ENCODE measurements at places on chromosomes 7 and 10. TPM values are rescaled to one million over a fixed set of nuclear protein-coding genes. Genes with fewer than 3 reads are reported as not detected.

CEP55 gene
- total RNA-seq = 0.13 TPM

GRCh38 chr10:114824391-114824790, 2.8 kb downstream of the FHIP2A start:
- DNase-seq = no peak

- no peak for DNase-seq
These were observed 3.9 kb upstream of the IQUB start for GRCh38 chr7:123538189-123538714.

- peak; percentile 39 for DNase-seq
These were observed 169.9 kb upstream of the PPP2R2D start for GRCh38 chr10:131730771-131731497.

GRCh38 chr7:43533801-43534479, 49.0 kb upstream of the STK17A start:
- DNase-seq = no peak

DNA sequence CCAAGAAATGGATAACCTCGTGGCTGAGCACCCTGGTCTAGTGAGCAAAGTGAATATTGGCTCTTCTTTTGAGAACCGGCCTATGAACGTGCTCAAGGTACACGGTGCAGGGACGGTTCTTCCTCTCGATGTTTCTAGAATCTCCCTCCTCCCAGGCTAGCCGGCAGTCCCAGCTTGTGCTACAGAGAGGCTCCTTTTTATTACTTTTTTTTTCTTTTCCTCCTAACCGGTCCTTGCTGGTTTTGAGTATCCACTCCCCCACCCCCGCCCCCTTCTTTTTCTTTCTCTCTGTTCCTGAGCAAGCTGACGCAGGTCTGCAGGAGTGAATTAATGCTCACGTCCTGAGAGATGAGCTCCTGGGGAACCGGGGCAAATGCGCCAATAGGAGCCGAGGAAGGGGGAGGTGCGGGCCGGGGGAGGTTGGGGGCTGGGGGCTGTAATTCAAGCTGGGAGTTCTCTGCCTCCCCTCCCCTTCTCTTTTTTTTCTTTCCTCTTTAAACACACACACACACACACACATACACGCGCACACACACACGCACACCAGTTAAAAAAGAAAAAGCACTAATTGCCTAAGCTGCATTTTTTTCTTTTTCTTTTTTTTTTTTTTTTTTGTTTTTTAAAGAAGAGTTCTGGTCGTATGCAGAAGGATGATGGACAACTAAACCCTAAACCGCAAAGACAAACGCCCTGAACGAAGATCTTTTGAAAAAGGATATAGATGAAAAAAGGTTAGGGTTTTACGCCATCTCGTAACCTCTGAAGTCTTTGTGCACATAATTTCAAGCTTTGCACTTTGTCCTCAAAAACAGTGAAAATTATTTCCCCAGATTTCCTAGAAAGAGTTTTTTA, 6.6 kb downstream of the CPA2 start:
- DNase-seq = no peak

SOSTDC1 gene
- total RNA-seq = not detected

- no peak for DNase-seq
These were observed 62.1 kb downstream of the SDHAF3 start for GRCh38 chr7:97179454-97180104.

DNA sequence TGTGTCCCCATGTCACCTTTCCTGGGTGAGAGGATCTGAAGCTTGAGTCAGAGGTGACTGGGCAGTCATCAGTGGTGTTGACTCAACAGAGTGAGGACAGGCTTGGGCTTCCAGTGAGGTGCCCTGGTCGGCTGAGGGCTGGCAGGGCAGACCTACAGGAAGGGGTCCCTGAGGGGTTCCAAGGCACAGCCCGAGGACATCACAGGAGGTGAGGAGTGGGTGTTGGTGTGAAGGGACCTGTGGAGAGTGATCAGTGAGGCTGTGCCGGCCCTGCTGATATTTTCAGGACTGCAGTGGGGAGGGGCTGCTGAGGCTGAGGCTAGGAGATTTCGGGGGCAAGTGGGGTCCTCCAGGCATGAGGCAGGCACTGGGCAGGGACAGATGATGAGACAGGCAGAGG, 545.5 kb downstream of the TCERG1L start:
- DNase-seq = peak; percentile 57

GRCh38 chr10:4847561-4848355, 21.8 kb downstream of the AKR1E2 start:
- no peak for DNase-seq

GRCh38 chr10:32650246-32650655, 204.3 kb downstream of the CCDC7 start:
- no peak for DNase-seq

MALSU1 gene
- 83.8 TPM for total RNA-seq

DNA sequence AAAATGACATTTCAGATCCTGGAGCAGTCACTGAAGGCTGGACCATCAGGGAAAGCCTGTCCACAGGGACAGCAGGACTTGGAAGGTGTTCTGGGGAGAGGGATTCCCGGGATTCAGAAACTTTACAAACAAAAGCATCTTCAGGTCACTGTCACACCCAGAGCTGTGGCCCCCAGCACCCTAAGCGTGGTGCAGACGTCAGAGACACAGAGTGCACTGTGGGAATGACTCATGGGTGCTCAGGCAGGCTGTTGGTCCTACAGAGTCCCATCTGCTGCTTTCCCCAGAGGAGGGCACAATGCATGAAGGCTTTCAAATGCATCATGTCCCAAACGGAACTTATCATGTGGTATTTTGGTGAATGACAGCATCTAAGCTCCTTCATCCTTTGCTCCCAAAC, 13.1 kb upstream of the LRMDA start:
- DNase-seq = no peak

- no peak for DNase-seq
These were observed 19.8 kb upstream of the HIPK2 start for GRCh38 chr7:139797607-139798006.

- no peak for DNase-seq
These were observed 32.4 kb upstream of the RNF32 start for GRCh38 chr7:156608173-156608478.

GRCh38 chr7:2149672-2150444, 82.9 kb downstream of the MAD1L1 start:
- no peak for DNase-seq

DNA sequence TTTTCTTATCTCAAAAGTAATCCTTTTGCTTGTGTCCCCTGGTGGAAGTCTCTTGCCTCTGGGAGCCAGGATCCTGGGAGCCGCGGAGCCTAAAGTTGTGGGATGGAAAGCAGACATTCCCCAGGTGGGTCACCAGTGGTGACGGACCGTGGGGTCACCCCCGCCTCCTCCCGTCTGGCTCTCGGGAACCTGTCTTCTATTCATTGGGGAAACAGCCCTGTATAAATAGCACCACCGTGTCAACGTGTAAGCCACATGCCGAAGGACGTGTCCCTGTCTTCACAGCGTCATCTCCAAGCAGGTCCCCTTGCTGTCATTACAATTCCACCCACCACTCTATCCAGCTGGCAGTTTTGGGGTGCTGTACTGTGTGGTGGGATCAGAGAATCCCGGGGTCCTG, 87.5 kb downstream of the ELFN1 start:
- no peak for DNase-seq

DNA sequence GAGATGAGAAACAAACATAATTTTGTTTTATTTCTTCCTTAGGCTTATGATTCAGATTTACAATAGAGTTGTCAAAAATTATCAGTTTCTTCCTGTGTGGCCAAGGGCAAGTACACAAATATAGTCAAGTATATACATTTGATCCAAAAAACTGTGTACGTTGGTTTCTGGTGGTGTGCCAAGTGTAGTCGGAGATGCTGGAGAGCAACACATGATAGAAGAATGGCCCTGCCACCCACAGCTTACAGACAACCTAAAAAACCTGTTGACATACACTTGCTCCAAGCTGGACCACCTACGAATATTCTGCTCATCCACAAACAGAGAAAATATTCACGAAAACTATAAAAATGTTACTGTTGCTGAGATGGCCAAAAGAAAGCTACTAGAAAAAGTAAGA, 890.8 kb upstream of the PHF14 start:
- no peak for DNase-seq

DNA sequence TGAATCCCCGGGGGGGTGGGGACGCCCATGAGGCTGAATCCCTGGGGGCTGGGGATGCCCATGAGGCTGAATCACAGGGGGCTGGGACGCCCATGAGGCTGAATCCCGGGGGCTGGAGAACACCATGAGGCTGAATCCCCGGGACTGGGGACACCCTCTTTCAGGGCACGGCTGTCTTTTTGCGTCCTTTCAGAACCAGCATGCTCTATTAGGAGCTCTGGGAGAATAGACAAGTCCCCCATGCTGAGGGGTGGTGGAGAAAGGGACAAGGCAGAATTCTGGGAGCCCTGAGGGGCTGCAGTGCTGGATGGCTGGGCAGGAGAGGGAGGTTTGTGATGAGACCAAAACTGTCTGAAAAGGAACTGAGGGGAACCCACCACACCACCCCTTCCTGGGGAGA, 257.3 kb upstream of the TCERG1L start:
- peak; percentile 12 for DNase-seq

GRCh38 chr10:128114901-128115300, 11.3 kb downstream of the MKI67 start:
- DNase-seq = no peak

CCDC136 gene
- 14.5 TPM for total RNA-seq

DNA sequence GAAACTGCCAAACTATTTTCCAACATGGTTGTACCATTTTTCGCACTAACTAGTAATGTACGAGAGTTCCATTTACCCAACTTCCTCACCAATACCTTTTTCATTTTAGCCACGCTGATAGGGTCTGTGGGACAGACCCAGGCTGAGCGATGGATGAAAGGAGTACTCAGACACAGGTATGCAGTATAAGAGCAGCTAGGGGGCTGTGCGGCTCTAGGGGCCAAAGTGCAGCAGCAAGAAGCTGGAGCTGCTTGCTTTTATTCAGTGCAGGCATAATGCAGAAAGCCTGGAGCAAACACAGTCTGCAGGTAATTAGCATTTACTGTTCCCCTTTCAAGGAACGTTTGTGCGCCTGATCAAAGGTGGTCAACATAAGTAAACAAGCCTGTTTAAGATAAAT, 21.0 kb downstream of the UCMA start:
- no peak for DNase-seq

DNA sequence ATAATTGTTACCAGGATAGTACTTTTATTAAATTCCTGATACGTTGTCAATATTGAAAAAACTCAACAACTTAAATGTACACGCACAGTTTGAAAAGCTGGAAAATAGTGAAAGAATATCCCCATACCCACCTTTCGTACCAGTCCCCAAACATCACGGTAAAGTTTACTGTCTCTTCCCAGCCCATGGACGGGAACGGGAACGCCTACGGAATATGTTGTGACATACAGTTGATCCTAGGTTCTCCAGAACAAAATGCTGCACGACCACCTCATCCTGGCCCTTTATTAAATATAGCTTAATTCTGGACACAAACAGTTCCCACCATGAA, 527 bp upstream of the BCAP29 start:
- no peak for DNase-seq

GRCh38 chr7:74403521-74404387, 50.0 kb upstream of the GTF2IRD1 start:
- no peak for DNase-seq

JAKMIP3 gene
- total RNA-seq = 1.5 TPM

PODXL gene
- total RNA-seq = 76.2 TPM

GRCh38 chr7:107856806-107857540, 34.0 kb upstream of the DLD start:
- no peak for DNase-seq

GRCh38 chr10:110643653-110644597, at the start of gene RBM20:
RBM20 (plus strand) TSS chr10:110644336; CDS start chr10:110644455, 119 bp downstream.
- peak; percentile 88 for DNase-seq

DNA sequence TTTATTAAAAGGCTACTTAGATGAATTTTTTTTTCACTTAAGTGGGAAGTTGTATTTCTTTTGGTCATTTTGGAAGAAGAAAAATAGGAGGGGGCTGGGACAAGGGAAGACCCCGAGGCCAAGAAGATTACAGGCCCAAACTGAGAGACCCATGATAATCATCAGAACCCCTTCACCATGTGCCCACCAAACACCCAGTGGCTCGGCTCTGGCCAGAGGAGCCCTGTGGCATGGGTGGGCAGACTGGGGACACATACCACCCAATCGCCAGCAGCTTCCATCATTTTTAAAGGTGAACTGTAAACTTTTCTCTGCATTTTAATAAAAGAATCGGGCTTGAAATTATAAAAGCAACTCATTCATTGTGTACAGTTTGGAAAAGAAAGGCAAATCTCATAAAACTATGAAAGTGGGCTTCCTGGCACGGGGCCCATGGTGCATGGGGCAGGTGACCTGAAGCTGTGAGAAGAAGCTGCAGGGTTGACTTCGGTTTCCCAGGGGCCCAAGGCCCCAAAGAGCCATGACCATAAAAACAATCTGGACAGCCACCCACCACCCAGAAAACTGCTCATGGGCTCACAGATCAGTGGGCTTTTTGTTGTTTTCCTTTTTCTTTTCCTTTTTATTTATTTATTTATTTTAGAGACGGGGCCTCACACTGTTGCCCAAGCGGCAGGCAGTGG, 29.4 kb upstream of the RET start:
- DNase-seq = peak; percentile 20

DNA sequence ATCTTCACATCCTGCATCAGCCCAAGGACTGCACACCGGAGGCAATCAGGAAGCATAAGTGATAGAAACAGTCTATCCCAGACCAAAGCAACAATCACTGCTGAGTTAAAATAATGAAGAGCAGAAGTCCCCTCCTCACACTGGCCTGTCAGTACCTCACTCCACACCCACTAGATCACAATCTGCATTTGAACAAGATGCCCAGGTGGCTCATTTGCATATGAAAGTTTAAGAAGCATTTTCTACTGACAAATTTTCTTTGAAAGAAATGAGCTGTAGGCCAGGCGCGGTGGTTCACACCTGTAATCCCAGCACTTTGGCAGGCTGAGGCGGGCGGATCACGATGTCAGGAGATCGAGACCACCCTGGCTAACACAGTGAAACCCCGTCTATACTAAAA, 77.4 kb downstream of the CUL2 start:
- DNase-seq = no peak

SPDYE1 gene
- 0.13 TPM for total RNA-seq

- DNase-seq = no peak
These were observed 58.1 kb upstream of the GPR26 start for GRCh38 chr10:123608047-123608446.

DNA sequence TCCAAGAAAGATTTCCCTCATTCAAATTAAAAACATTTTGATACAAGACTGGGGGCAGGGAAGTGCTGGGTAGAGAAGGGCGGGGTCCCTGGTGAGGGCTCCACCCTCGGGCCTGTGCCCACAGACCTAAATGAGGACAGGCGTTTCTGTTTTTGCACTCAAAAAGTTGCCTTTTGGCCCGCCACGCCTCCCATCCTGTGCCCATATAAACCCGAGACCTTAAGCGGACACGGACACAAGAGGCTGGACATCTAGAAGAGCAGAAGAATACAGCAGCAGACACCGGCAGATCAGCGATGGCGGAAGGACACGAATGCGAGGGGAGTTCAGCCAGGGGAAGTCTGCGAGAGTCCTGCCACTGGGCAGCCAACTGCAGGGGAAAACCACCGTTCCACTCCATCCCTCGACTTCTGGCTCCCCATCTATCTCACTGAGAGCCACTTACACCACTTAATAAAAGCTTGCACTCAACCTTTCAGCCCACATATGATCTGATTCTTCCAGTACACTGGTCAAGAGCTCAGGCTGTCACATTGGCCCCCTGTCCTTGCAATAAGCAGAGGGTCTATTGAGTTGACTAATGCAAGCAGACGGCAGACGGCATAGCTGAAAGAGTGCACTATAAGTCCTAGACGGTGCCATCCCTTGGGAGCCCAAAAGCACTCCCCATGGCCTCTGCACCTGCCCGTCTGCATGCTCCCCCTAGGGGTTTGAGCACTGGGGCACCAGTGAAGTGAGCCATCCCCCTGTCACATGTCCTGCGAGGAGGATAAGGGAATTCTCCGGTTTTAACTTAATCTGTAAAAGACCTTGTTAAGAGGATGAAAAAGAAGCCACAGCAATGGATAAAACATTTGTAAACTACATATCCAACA, 181.8 kb upstream of the PRSS1 start:
- DNase-seq = no peak

BLNK gene
- 0.86 TPM for total RNA-seq

Data from cardiac septum (tissue), 1 donor.